ENCODE measurements at places on chromosomes 13 and 19. TPM values are rescaled to one million over a fixed set of nuclear protein-coding genes. Genes with fewer than 3 reads are reported as not detected.

KMT2B gene
- total RNA-seq, result 9.7 TPM

PLVAP gene
- not detected for total RNA-seq

CLEC4G gene
- total RNA-seq, result not detected

ACER1 gene
- not detected for total RNA-seq

SYT3 gene
- total RNA-seq, result not detected

SULT2B1 gene
- not detected for total RNA-seq

POU2F2 gene
- total RNA-seq, result under 0.01 TPM

GATAD2A gene
- total RNA-seq, result 51.9 TPM

GJB2 gene
- total RNA-seq, result 1.4 TPM

PNMA8A gene
- total RNA-seq, result 3.4 TPM

DCT gene
- total RNA-seq, result not detected

CYP2F1 gene
- total RNA-seq, result not detected

FSD1 gene
- total RNA-seq, result 14.4 TPM

SRRM5 gene
- not detected for total RNA-seq

FUT1 gene
- under 0.01 TPM for total RNA-seq

FBL gene
- total RNA-seq, result 131 TPM

ZNF560 gene
- 0.53 TPM for total RNA-seq

ODAD3 gene
- under 0.01 TPM for total RNA-seq

LGALS14 gene
- total RNA-seq, result not detected

ZNF534 gene
- total RNA-seq, result not detected

VSTM2B gene
- not detected for total RNA-seq

All from myometrial cell (primary cell).